ENCODE measurements at places on chromosomes 16 and 17.

- no peak for DNase-seq
Measured at GRCh38 chr17:64240741-64241347, 22.2 kb downstream of the TEX2 start.

- no peak for DNase-seq
Measured at GRCh38 chr16:10561001-10561400, 19.4 kb downstream of the EMP2 start.

DNA sequence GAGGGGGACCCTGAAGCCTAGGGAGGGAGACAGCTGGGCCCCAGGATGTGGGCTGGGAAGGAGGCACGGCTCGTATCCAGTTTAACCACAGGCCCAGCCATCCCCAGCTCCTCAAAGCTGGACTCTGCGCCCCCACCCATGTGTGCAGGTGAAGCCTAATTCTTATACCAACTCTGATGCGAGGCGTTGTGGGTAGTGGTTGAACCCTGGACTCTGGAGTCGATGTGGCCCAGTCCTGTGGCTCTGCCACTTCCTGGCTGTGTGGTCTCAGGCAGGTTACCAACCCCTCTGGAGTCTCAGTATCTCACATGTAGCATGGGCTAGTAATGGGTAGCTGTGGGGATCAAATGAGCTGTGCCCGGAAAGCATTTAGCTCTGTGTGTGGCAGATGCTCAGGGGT, 60.4 kb upstream of the TOB1 start:
- no peak for DNase-seq

- DNase-seq = no peak
Measured at GRCh38 chr17:76145231-76146052, 4.4 kb upstream of the FOXJ1 start.

DNA sequence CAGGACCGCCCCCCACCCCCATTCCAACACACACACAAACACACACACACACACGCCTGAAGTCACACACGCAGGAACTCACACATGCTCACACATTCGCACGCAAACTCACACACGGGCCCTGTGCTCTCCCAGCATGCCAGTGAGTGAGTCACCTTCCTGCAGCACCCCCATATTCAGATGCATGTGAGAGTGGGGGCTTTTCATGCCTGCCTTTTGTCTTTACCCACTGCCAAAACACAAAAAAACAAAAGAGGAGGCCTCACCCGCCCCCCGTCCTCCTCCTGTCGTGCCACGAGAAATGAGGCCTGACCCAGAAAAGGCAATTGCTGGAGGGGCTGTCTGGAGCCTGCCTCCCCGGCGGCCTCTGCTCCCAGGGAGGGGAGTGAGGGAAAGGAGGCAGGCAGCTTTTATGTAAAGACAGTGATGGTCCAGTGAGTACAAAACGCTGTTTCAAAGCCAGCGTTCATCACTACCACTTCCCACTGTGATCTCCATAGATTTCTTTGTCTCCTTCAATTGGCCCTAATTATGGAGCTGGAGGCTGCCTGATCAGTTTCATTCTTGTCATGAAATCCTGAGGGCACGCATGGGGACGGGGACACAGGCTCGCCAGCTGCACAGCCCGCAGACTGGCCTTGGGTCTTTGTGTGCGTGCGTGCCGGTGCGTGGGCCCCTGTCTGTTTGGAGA, 29.5 kb upstream of the GSE1 start:
- DNase-seq = no peak

- no peak for DNase-seq
Measured at GRCh38 chr17:50944054-50944901, 78.1 kb upstream of the TOB1 start.

GRCh38 chr16:13350000-13350399, 448.6 kb downstream of the SHISA9 start:
- DNase-seq = no peak

- DNase-seq = no peak
Measured at GRCh38 chr17:71187145-71187878, 933.5 kb upstream of the SOX9 start.

- no peak for DNase-seq
Measured at GRCh38 chr16:75535211-75535843, 581 bp downstream of the CHST5 start.

- DNase-seq = no peak
Measured at GRCh38 chr17:14950686-14951085, 314.4 kb downstream of the PMP22 start.

DNA sequence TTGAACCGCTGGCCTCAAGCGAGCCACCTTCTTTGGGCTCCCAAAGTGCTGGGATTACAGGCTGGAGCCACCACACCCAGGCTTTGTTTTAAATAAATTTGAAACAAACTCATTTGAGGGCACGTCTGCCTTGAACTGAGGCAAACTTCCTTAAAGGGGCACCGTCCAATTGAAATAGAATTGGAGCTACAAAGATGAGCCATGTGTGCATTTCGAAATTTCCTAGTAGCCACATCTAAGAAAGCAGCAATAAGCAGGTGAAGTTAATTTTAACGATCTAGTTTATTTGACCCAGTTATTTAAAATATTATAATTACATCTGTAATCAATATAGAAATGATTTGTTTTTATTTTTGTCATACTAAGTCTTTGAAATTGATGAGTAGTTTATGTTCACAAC, 755 bp upstream of the C16orf89 start:
- no peak for DNase-seq

DNA sequence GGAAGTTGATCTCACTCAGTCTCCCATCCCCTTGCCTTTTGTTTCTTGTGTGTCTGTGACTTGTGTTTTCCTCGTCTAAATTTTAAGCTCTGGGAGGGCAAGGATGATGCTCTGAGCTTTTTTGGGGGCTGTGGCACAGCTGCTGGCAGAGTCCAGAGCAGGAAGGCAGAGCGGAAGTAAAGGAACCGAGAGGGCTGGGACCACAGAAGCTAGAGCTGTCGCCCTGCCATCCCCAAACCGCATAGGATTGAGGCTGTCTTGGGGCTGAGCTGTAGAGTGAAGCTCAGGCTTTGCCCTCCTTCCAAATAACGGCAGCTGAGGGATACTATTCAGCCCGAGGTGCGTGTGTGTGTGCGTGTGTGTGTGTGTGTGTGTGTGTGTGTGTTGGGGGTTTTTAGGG, 3.8 kb upstream of the DNAH2 start:
- DNase-seq = no peak

- no peak for DNase-seq
Measured at GRCh38 chr16:4806280-4806679, 3.8 kb upstream of the ROGDI start.

DNA sequence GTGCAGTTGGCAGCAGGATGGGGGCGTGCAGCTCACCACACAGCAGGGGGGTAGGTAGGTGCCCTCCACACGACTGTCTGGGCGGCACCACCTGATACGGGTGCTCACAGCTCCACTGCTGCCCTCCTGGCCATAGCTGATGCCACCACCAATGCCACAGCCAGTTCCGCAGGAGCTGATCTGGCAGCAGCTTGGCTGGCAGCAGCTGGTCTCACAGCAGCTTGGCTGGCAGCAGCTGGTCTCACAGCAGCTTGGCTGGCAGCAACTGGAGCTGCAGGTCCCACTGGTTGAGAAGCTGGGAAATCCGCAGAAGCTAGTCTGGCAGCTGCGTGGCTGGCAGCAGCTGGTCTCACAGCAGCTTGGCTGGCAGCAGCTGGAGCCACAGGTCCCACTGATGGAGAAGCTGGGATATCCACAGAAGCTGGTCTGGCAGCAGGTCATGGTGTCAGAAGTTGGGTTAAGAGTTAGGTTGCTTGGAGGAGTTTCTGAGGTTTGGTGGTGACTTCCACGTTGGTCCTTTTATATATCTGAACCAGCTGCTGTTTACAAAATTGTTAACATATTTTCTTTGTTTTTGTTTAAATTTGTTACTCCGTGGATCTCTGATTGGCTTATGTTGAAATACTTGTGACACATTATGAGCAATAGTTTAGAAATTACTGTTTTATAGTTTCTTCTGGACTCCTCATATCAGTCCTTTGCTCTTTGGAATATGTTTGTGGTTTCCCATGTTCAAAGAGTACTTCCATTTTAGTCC, at the start of gene KRTAP1-5:
KRTAP1-5 (minus strand) TSS at position 494 of the 757 bp plus-strand sequence; CDS start at position 441, 53 bp downstream.
- DNase-seq = no peak

All from NK-92 treated with Interleukin-12 subunit alpha and Interleukin-12 subunit beta, amount 100 ng/mL, for 24 hours (cell line).